ENCODE measurements at places on chromosomes 1 and 21.

DNA sequence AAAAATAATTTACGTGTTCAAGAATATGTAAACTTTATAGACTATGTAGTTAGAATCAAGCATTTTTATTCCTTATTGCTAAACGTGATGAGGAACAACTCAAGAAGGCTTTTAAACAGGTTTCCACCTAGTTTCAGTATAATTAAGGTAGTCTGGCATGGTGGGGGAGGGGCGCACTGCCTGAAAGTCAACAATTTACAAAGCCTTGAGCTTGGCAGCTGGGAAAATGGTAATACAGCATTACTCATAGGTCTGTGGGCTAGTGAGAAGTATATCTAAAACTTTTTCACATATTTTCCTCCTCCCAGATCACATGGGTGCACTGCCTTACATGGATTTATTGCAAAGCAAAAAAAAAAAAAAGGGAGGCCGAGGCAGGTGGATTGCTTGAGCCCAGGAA is 75.2 kb downstream of the EVI5 start:
- no peak for DNase-seq

DNA sequence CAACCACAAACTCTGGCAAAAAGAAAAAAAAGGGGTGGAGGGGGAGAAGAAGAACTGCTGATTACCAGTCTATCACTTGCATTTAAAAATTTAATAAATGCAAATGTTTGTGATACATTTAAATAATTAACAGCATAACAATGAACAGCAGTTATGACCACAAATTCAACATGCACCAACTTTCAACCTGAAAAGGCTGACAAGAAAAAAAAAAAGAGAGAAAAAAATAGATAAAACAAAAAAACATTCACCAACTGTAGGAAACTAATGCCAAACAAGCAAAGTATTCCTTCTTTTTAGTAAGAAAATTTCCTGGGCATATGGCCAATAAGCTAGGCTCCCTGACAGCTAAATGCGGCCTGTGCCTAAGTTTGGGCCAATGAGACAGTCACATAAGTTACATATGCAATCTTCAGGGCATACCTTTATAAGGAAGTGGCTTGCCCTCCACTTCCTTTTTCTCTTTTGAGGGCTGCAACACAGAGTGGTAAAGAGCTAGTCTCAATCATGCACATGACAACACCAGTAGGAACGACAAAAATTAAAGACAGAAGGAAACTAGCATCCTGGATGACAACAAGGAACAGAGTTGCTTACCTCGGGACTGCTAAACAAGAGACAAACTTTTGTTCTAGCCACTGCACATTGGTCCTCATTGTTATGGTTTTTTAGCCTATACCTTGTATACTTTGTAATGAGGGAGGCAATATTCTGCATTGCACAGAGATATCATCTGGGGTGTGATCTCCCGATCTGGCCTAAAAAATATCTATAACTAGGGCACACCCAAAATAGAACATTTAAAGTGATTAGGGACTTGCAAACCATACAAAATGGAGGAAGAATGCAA is 24.2 kb upstream of the PHTF1 start:
- DNase-seq = no peak

- no peak for DNase-seq
Observed at GRCh38 chr1:241376701-241377100, 19.7 kb upstream of the RGS7 start.

GRCh38 chr1:117118137-117118536 is 3.4 kb downstream of the TRIM45 start:
- no peak for DNase-seq

DNA sequence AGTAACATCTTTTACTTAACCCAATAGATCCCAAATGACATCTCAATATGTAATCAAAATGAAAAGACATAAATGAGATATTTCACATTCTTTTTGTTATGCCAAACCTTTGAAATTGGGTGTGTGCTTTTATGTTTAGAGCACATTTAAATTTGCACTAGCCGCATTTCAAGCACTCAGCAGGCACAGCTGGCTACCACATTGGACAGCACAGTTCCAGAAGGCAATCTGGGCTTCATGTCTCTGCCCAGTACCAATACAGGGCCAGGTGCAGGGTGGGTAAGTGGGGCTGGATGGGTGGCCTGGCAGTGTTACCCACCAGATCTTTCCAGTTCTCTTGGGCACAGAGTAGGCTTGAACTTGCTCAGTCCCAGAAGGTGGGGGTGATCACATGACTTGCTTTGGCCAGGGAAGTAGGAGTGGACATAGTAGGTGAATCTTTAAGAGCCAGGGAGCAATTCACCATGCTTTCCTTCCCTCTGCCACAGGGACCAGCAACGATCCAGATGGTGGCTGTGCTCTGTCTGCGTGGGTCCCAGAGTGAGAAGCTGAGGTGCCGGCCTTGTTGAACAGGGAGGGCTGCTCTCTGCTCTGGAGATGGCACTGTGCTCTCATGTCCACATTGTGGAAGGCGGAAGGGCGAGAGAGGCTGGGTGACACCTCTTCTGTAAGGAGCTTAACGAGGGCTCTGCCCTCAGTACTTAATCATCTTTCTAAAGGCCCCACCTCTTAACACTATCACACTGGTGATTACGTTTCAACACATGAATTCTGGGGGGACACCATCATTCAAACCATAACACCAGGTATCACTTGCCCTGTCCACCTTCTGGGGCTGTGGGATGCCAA is 261.4 kb downstream of the GRIK3 start:
- no peak for DNase-seq

GRCh38 chr1:19009882-19010321 is 53.4 kb upstream of the IFFO2 start:
- DNase-seq = no peak

DNA sequence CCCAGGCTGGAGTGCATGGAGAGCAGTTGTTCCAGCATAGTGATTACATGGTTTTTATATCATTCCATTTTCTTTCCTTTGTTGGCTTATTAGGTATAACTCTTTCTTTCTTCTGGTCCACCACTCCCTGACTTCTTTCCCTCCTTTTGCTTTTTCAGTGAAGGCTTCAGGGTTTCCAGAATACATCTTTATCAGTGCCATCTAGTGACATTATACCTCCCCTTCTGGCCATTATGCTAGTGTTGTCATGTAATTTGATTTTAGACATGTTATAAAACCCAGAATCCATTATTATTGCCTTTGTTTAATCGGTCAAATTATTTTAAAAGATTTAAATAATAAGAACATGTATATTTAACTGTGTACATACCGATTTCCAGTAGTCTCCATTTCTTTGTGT is 10.6 kb downstream of the RNU1-1 start:
- DNase-seq = no peak

GRCh38 chr1:110102081-110102480 is 10.2 kb upstream of the UBL4B start:
- no peak for DNase-seq

- no peak for DNase-seq
Observed at GRCh38 chr1:184078564-184079249, 27.2 kb downstream of the TSEN15 start.

GRCh38 chr1:186790101-186790500 is 38.6 kb upstream of the PLA2G4A start:
- DNase-seq = no peak

DNA sequence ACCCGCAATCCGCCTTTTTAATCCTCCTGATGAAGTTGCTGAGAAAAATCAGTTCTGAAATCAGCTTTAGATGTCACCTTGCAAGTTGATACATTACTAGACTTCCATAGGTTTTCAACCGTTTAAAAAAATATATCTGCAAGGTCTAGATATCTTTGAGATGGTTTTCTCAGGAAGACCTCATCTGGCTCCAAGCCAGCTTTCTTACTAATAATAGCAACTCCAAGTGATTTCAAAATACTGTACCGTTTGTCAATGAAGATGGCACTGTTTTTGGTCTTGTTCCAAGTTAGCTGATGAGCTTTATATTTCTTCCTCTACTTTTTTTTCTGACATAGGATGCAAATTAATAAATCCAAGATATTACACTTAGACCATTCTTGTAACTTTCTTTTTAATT is 40.3 kb downstream of the LRRC8C start:
- DNase-seq = no peak

GRCh38 chr1:25664357-25665199 is 48.0 kb downstream of the MAN1C1 start:
- no peak for DNase-seq

All from activated naive CD4-positive, alpha-beta T cell (primary cell).